Stimulated activated CD4-positive, alpha-beta T cell treated with anti-CD3 and anti-CD28 coated beads, Interleukin-15, amount 100 ng/mL, for 24 hours (primary cell): ENCODE measurements at places on chromosomes 13 and 19.

DNA sequence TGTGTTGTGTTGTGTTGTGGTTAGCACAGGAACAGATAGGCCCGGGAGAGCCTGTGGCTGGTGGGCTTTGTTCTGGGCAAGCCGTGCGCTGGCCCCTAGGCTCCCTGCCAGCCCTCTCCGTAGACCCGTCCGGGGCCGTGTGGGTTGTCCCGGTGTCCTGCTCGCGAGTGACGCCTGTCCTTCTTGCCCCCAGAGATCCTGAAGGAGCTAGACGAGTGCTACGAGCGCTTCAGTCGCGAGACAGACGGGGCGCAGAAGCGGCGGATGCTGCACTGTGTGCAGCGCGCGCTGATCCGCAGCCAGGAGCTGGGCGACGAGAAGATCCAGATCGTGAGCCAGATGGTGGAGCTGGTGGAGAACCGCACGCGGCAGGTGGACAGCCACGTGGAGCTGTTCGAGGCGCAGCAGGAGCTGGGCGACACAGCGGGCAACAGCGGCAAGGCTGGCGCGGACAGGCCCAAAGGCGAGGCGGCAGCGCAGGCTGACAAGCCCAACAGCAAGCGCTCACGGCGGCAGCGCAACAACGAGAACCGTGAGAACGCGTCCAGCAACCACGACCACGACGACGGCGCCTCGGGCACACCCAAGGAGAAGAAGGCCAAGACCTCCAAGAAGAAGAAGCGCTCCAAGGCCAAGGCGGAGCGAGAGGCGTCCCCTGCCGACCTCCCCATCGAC is 5.7 kb downstream of the ING1 start:
- no peak for DNase-seq

DNA sequence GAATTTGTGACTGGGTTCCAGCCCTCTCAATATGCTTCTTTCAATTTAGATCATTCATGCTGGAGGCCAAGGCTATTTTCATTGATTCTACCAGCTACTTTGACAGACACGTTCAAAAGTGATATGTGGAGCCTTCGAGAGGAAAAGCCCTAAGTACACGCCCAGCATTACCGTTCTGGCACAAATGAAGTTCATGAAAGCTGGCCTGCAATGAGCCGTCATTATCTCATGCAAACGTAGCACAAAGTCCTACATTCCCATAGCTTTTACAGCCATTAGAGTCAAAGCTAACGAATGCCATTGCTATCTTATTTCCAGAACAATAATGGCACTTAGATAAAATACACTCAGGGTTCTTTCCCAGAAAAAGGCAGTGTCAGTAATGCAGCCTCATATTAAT is 1237.6 kb downstream of the EFNB2 start:
- no peak for DNase-seq

DNA sequence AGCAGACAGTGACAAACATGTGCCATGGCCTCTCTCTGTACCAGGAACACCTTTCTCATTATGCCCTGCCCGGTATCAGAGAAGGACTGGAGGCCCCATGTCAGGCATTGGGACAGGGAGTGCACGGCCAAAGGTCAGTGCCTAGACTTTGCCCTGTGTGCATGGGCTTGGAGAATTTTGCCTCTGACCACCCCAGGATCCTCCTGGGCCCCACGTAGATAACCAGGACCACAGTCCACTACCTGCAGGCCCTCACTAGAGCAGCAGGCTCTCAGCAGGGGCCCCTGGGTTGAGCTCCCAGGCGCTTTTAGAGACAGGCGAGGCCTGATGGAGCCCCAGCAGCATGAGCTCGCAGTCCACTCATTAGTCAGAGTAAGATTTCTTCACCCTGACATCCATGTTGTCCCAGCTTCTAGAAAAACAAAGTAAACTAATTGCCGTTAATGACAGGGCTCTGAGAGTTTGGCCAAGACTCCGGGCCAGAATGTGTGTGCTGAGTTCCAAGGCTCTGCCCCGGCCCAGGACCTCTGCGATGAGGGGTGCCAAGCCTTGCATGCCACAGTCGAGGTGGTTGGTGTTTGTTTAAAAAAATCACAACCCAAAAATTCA is 42.7 kb downstream of the CAPN12 start:
- no peak for DNase-seq

DNA sequence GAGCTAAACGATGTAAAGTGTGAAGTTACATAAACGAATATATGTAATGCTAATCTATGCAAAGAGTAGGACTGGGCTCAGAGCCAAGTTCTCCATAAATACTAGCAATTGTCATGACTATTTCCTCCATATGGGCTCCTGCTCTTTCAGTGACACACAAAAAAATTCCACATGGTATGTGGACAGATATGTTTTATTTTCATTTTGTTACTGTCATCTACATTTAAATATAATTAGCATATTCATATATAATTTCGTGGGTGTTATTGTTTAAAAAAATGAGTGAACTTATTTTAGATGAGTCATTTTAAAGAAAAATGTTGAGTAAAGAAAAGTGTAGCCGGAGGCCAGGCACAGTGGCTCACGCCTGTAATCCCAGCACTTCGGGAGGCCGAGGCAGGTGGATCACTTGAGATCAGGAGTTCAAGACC is 5.0 kb upstream of the IGSF23 start:
- DNase-seq, result no peak

DNA sequence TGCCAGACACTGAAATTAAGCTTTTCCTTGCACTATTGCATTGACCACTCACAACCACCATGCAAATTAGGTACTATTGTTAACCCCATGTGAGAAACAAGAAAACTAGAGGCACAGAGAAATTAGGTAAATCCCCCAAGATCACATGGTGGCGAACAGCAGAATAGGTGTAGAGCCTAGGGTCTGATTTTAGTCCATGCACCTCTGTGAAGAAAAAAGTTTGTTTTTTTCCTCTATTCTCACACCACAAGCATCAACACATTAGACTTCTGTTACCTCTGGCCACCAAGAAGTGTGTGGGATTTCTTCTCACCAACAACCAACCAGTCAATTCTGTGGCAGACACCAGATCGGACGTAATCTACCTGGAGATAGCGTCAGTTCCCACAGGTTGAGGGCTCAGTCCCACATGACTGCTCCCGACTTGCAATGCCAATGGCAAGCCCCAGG is 391.9 kb downstream of the COG6 start:
- DNase-seq, result no peak

GRCh38 chr19:39207293-39207836 is 3.3 kb upstream of the SYCN start:
- DNase-seq, result no peak

GRCh38 chr19:10230173-10230860 is 814 bp downstream of the S1PR2 start:
- DNase-seq, result peak; percentile 67

- no peak for DNase-seq
Measured at GRCh38 chr13:36857253-36857652, 38.2 kb downstream of the RFXAP start.

DNA sequence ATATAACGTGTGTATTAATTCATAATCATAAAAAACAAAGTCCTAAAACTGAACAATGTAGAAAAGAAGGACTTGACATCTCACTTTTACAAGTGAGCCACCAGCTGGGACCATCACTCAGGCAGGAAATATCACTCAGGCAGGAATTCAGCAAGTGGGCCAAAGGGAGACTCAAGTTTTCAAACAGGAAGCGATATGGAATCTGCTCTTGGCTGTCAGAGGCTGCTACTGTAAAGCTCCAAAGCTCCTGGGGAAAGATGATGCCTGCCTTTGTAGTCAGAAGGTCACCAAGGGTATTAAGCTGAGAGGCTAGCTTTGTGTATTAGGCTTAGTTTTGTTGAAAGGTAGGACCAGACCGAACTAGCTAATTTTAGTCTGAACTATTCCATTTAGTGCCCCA is 5.5 kb upstream of the AKAP11 start:
- no peak for DNase-seq

GRCh38 chr13:33272531-33273124 is 12.9 kb downstream of the STARD13 start:
- DNase-seq, result no peak

DNA sequence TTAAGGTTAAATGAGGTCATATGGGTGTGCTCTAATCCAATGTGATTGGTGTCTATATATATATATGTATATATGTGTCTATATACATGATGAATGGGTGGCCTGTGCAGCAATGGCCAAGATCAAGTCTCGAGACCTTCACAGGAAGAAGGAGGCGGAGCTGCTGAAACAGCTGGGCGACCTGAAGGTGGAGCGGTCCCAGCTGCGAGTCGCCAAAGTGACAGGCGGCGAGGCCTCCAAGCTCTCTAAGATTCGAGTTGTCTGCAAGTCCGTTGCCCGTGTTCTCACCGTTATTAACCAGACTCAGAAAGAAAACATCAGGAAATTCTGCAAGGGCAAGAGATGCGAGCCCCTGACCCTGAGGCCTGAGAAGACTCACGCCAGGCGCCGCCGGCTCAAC is 109.8 kb downstream of the EFNB2 start:
- DNase-seq, result no peak

GRCh38 chr13:108496362-108497210 is 132.8 kb upstream of the MYO16 start:
- DNase-seq, result no peak

DNA sequence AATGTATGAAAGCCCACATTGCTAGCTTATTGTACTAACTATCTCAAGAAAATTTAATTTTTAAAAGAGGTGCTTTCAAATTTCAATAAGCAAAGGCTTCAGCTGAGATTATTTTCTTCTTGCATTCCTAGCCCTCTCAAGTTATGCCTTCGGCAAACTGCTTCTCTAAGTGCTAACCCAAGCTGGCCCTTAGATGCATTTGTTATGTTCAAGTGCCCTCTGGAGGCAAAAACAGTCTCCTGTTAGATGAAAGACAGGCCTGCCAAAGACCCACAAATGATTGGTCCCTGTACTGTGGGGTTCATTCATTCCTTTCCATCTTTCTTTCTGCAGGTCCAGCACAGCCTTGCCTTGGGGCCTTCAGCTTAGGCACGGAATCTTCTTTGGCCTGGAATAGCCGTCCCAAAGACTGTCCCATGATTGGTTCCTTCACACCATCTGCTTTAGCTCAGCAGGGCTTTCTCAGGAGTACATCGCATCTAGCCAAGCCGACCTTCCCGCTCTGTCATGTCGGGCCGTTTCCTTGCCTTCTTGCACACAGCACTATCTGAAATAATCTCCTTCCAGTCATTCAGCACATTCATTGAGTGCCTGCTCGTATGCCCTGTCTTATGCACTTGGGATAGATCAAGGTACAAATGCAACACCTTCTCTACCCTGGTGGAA is 26.4 kb upstream of the TPTE2 start:
- DNase-seq, result peak; percentile 27

- no peak for DNase-seq
Measured at GRCh38 chr13:53088871-53089270, 60.3 kb downstream of the OLFM4 start.

DNA sequence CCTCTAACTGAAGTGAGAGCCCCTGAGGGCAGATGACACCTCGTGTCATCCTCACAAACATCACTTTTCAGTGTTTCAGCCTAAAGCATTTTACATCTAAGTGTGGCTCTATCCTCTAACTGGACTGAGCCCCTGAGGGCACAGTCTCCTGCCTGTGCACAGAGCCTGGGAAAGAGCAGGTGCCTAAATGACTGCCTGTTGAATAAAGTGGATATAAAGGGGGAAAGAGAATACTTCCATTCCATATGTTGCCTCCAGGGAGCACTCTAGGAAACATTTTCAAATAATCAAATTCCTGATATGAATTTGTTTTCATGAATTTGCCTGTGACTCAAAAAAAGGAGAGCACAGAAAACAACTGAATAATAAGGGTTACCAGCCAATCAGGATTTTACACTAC is 32.2 kb downstream of the CNMD start:
- DNase-seq, result no peak

- DNase-seq, result no peak
Measured at GRCh38 chr13:108322206-108322824, 52.8 kb downstream of the TNFSF13B start.

GRCh38 chr13:23739596-23739995 is 149.6 kb downstream of the MIPEP start:
- no peak for DNase-seq

DNA sequence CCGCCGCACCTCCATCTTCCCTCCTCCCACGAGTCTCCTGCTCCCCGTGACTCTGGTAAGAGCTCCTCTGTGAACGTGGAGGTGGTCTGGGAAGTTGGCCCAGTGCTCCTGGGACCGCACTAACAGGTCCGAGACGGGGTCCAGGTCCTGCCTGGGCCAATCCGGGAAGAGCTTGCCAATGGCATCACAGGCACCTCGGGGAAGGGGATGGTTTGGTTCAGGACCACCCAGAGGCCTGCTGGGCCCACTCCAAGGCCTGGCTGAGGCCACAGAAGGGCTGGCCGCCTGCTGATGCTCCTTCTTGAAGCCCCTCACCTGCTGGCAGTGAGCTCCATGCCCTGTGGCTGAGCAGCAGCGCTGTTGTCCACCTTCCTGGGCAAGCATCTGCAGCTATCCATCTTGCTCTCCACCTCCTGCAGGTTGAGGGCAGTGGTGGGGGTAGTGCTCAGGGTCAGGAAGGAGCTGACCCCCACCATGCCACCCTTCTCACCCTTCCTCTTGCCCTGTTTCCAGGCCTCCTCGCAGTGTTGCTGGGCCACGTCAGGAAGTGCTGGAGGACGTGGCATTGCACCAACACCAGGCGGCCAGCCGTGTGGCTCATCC is 41.2 kb upstream of the TPM4 start:
- no peak for DNase-seq

DNA sequence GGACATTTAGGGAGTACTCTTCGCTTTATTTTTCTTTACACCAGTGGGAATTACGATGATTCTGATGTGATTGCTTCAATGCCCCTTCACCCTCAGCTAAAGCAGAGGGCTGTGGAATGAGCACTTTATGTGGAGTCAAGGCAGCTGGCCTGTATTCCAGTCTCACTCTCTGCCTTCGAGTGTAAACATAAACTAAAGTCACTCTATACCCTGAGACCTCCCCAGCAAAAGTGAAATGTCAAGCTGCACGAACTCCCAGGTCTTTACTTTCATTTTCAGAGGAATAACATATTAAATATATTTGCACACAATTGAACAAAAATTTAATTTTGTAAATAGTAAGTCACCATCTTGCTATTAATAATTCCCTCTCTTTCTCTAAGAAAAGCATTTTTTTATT is 557.1 kb downstream of the DACH1 start:
- DNase-seq, result no peak

GRCh38 chr13:76383676-76384461 is 502.3 kb downstream of the KCTD12 start:
- DNase-seq, result no peak

DNA sequence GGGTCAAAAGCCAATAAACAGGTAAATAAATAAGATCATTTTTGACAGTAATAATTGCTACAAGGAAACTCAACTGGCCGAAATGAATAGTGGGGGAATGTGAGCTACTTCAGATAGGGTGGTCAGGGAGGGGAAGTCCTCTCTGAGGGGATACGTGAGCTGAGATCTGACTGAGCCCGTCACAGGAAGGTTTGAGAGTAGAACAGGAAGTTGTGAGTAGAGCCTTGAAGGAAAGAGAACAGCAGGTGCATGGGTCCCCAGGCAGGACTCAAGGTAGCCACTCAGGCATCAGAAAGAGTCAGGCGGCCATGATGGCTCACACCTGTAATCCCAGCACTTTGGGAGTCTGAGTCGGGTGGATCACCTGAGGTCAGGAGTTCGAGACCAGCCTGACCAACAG is 6.3 kb downstream of the IRGQ start:
- no peak for DNase-seq

DNA sequence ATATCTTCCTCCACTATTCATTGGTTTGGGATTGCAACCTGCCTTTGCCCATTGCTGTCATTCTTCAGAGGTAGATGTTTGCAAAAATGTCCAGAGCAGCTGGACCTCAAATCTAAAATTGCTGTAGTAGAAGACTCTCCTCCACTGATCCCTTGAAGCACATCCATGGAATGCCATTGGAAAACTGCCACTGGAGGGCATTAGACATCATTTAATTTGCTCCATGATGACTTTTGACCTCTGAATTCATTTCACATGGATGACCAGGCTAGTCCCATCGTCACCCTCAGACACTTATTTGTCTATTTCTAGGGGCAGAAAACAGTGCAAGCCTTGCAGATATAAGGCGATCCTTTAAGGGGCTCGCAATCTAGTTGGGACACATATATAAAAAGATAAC is 33.9 kb upstream of the FLT1 start:
- no peak for DNase-seq
